Inflammatory macrophage (primary cell): ENCODE measurements at places on chromosomes 12 and 14.
A peak's percentile ranks its signal among the peaks of the same experiment; 100 is the strongest.

DNA sequence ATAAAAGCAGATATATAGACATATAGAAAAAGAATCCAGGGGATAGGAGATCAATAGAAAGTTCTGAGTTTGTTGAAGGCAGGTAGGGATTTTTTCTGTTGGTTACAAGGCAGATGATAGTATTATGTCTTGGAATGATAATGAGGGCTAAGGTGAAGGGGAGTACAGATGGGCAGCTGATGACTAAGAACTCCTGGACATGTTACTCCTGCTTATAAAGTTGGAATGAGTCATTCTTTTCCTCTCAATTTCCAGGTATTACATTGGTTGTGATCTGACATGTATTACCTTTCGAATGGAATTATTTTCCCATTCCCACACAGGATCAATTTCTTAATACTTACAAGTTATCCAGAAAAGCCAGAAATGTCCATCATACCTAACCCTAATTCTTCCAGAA lies 545.2 kb upstream of the MGAT4C start:
- DNase-seq: no peak

- no peak for DNase-seq
Observed at GRCh38 chr14:59332727-59333126, 132.5 kb downstream of the GPR135 start.

DNA sequence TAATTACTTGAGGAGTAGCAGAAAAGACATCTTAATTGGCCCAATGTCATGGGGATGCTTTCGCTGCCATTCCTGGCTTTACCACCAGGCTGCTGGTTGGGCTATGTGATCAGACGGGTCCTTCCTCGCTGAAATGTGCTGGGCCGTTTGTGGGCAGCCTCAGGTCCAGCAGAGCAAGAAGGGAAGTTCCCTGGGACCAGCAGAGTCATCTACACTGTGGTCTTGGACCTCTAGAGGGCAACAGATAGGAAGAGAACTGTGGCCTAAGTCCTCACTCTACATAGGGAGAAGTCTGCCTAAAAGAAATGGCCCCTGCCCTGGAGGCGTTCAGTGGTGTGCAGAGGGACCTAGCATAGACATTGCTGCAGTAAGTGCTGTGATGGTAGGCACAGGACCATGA lies 10.9 kb downstream of the EVL start:
- DNase-seq: peak; percentile 97

- peak; percentile 90 for DNase-seq
Observed at GRCh38 chr14:61553730-61554641, 141.3 kb upstream of the HIF1A start.

DNA sequence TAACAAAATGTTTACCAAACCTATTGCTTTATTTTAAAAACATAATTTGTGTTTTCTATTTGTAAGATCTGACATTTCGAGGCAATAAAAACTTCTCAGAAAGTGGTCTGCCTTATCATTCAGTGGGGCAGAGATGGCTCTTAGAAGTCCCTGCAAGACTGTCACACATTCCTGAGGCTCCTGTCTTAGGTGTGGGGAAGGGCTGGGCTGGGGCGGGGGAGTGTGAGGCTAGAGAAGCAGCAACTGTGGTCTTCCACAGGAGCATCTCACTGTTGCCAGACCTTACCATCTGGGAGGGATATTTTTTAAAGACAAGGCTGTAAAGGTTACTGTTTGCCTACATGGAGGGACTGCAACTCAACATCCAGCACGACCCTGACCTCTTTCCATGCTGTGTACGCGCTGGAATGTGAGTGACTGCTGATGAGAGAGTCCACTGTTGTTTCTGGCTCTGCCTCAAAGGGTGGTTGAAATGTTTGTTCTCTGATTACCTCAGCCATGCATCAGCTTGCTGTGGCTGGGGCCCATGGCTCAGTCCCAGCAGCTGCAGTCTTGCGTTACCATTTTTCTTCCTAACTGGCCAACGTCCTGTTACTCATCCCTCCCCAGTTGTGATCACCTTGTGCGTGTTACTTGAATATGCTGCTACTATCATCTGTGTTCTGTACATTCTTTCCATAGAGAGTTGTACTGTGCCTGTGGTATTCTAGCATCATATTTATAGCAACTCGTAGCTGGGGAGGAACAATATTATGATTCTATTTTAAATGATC lies 12.4 kb downstream of the ERG28 start:
- DNase-seq: no peak

GRCh38 chr14:49314737-49315136 lies 271.4 kb downstream of the RPS29 start:
- no peak for DNase-seq

DNA sequence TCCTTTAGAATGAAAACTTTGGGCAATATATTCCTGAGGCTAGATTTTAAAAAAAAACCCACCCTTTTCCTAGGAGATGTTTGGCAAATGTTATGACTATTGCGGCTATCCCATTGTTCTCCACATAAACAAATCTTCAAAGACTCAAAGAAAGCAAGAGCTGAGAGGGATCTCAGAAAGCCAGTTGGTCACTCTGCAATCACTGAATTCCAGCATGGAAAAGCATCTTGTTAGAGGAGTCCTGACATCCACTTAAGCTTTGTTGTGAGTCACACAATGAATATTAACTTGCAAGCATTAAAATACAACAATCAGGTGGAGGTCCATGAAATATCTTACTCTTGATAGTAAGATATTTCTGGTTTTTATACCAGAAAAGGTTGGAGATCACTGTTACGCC lies 11.0 kb upstream of the PTPRB start:
- DNase-seq: no peak

GRCh38 chr14:74580275-74580672 lies 31.8 kb downstream of the LTBP2 start:
- no peak for DNase-seq

- DNase-seq: no peak
Observed at GRCh38 chr12:86530996-86531655, 274.9 kb upstream of the MGAT4C start.

DNA sequence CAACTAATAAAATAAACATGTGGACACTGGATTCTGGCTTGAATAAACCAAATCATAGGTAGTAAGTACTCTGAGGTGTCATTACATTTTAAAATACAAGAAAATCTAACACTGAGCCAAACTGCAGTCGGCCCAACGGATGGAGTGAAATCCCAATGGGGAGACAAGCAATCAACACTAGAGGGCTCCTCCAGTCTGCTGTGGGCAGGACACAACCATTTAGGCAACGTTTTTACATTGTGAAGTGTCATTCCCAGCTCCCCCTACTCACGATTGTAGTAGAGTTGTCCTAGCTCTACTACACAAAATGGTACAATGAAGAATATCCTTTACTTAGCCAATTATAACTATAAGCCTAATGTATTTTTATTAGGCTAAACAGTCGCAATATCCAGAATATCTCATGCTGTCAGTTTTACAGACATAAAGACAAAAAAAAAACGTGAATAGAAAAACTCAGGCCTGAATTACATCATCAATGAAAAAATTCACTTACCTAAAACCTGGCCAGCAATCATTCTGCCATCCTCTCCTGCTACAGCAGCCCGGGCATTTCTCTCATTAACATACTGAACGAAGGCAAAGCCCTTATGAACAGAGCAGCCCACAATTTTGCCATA lies 35.7 kb downstream of the HNRNPC start:
- DNase-seq: no peak

GRCh38 chr12:38386205-38386985 lies 69.8 kb downstream of the ALG10B start:
- peak; percentile 31 for DNase-seq

DNA sequence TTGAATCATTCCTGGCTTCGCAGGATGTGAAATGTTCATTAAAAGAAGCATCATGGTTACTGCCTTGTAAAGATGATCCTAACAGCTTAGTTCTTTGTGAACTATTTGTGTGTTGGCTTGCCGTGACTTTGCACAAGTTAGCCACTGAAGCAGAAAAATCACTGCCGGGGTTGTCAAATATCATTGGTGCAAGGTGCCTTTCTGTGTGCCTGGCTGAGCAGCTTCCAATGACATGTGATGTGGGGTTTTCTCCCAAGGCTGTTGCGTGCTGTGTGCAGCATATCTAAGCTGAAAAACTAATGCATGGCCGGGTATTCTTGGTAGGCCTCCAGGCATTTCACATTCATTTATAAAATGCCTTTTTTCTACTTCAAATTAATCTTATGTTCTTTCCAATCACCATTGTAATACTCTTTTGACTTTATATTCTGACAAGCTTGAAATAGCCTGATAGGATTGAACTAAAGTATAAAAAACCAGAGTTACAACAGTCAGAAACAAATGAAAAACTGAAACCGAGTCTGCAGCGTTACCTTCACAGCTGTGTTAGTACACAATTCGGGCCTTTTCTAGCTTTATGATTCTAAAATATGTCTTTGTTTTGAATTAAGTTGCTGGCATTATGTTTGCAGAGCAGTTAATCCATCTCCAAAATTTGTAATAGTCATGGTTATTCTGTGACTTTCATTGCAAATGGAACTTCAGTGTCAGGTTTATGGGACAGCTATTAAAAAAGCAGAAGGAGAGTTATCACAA lies 222.1 kb downstream of the SYT1 start:
- no peak for DNase-seq

DNA sequence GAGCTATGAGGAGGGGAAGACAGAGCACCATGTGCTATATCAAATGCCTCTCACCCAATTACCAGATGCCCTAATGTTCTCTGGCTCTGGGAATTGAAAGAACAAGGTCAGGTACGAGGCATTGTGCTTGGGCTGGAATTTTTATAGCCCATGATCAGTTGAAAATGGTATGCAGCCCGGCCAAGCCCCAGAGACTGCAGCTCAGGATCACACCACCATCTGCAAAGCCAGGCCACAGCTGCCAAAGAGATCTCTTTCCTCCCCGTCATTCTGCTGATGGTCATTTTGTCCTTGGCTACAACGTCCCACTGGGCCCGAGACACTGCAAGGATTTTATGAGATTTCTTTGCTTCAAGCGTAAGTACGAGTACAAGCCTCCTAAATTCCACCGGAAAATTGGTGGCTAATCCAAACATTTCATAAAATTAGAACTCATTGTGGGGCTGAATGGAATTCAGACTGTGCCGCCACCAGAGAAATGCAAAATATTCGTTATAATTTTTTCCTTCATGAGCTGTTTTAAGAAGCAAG lies 15.1 kb downstream of the NUAK1 start:
- DNase-seq: no peak

- peak; percentile 53 for DNase-seq
Observed at GRCh38 chr12:88944397-88944796, 364.1 kb upstream of the KITLG start.

DNA sequence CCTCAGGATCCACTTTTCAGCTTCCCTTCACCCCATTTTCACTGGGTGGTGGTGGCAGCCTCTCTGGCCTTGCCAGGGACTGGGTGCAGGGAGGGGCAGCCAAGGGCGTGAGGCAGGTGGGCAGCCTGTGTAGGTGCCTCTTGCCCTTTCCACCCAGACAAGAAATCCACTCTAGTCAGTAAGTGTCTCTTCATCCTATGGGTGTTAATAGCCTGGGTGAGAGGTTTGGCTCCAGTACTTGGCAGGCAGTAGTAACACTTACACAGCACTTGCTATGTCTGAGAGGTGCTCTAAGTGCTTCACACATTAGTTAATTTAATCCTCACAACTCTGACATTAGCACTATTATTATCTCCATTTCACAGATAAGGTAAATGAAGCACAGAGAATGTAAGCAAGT lies 171.9 kb downstream of the EMP1 start:
- no peak for DNase-seq

DNA sequence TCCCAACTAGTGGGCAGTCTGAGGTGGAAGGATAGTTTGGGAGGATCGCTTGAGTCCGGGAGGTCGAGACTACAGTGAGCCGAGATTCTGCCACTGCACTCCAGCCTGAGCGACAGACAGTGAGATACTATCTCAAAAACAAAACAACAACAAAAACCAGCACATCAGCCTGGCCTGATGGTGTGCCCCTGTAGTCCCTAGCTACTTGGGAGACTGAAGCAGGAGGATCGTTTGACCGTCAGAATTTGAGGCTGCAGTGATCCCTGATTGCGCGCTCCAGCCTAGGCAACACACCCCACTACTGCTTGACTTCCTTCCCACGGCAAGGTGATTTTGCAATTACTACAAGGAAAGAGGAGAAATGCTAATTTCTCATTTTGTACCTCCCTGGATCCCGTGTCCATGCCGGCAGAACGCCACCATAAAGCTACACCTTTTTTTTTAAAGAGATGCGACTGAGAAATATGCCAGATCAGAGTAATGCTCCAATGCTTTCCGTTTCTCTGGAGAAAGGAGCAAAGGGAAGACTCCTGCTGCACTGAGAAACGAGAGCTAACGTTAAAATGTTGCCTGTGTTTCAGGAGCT lies 672 bp upstream of the SCFD1 start:
- peak; percentile 79 for DNase-seq

DNA sequence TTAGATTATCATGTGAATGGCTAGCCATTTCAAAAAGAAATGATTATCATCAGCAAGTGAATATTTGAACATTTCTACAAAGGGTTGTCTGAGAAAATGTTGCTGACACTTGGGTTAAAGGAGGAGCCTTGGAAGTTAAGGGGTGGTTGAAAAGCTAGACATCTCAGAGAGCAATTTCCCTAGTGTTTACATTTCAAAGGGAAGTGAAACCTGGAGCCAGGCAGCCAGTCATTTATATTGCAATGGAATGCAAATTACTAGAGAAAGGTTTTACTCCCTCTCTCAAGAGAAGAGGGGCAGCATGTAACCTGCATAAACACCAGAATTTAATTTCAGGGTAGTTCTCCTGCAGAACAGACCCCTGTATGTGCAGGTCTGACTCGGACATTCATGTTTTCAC lies 279.0 kb downstream of the SLC16A7 start:
- peak; percentile 11 for DNase-seq

DNA sequence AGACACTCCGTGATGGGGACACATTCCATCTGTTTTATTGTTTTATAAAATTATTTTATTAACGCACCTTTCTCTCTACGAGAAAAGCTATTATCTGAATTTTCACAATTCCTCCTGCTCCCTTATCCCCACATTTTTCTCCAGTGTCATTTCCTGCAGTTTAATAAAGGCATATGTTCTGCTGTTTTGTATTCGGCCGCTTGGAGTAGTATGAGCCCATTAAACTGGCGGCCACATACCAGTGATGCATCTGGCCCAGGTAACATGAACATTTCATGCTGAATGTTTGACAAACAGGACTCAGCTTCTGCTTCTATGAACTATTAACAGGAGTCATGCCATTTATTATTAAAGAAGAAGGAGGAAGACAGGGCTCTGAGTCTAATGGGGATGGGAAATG lies 511.0 kb downstream of the TMEM121 start:
- DNase-seq: no peak

- peak; percentile 97 for DNase-seq
Observed at GRCh38 chr12:110689281-110690126, 589 bp upstream of the HVCN1 start.

DNA sequence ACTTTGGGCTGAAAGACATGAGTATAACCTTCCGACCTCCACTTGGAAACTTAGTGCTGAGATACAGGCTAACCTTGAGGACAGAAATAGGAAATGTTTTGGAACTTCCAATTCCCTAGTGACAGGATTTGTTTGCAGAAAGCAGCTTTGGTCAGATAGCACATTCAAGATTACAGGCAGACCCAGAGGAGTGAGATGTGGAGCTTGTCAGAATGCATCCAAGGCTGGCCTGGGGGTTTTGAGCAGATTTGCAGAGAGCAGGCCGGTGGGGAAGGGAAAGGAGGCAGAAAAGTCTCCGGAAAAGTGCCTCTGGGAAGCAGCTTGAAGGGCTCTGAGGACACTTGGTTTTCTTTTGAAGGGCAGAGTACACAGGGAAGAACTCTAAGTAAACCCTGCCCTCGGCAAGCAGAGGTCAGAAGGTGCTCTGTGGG lies 180.3 kb downstream of the ETV6 start:
- no peak for DNase-seq

- DNase-seq: no peak
Observed at GRCh38 chr12:116897476-116897875, 13.3 kb upstream of the FBXW8 start.
